ENCODE measurements at places on chromosomes 7 and 10.

DNA sequence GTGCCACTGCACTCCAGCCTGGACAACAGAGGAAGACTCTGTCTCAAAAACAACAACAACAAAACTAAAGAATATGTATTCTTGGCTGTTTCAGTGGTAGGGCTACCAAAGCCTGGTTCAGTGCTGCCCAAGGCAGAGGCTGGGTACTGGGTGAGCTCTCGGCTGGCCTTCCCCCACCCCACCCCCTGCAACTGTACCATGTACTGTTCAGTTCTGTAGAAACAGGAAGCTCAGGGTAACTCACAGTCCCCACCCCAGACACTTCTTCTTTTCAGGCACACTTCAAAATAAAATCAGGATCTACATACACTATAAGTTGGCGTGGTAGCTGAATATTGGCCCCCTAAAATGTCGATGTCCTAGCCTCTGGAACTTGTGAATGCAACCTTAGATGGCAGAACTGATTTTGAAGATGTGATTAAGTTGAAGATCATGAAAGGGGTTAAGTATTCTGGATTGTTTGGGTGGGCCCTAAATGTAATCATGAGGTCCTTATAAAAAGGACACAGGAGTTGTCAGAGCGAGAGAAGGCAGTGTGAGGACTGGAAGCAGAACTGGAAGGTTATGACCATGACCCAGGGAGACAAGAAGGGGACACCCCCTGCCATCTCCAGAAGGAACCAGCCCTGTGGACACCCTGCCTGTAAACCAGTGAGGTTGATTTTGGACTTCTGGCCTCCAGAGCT lies 31.2 kb downstream of the TBXAS1 start:
- no peak for DNase-seq

GRCh38 chr10:102517553-102517952 lies 13.8 kb downstream of the SUFU start:
- DNase-seq = no peak

GRCh38 chr7:47180516-47180826 lies 401.4 kb downstream of the TNS3 start:
- no peak for DNase-seq

DNA sequence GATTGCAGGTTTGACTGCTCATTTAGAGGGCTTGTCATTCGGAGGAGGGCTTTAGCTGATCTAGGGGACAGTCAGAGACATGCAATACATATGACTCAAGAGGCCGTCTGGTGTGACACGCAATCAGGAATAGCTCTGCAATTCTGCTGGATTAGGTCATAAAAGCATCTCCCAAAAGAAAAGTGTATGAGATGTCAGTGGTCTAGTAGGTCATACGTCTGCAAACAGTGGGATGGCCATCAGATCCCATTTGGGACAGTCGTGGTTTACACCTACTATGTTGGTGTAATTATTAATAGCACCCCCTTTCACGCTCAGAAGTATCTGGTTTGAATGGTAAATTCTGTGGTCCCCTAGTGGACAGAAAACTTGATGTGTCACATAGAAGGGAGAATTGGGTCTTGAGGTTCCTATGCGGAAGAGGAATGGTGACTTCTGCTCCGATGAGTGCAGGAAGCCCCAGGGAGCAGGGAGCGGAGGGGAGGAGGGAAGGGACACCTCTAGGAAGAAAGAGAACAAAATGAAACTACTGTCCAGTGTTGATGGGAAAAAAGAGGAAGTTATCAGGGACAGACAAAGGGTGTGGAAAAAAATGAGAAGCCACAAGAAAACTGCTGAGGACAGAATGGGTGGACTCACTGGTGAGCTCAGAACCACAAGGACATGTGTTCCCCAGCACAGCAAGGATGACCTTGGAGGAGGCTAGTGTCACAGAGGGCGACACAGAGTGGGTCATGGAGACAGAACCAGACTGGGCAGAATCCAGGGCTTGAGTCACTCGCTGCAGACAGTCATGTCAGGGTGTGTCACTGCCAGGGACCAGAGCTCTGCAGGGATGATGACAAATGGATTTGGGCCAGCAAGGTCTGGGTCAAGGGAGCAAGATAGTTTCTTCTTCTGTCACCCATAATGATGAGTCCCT lies 59.9 kb downstream of the MAP3K8 start:
- DNase-seq = no peak

DNA sequence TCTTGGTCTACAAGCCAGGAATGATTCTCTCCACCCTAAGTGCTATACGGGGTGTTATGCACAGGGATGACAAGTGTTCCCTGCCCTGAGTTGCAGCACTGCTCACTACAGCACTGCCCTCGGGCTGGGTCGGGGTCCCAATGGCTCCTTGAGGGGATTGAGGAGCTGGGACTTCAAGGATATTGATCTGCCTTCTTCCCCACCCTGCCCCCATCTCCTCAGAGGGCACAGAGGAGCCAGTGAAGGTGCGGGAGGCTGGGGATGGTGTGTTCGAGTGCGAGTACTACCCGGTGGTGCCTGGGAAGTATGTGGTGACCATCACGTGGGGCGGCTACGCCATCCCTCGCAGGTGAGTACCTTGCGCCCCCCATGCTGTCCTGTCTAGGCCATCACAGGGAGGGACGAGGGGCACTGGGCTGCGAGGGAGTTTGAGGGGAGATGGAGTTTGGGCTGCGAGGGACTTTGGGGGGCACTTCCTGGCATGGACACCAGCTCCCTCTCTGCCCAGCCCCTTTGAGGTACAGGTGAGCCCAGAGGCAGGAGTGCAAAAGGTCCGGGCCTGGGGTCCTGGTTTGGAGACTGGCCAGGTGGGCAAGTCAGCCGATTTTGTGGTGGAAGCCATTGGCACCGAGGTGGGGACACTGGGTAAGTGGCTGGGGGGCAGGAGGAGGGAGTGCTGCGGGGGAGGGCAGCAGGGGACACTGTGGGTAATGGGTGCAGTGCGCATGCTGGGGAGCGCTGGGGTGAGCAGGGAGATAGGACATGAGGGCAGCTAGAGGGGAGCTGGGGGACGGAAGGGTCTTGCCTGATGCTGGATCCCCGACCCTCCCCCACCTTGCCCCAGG lies 10.3 kb downstream of the FLNC start:
- no peak for DNase-seq

DNA sequence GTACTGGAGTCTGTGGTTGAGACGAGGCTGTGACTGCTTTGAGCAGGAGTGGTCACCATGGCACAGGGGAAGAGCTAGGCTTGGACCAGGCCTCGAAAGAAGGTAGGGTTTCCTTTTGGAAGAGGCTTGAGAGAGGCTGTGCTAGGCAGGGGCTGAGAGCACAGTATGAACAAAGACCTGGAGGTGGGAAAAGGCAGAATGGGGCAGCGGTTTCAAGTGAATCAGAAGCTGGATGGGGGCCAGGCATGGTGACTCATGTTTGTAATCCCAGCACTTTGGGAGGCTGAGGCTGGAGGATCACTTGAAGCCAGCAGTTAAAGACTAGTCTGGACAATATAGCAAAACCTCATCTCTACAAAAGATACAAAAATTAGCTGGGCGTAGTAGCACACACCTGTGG lies 65.9 kb downstream of the CLIP2 start:
- peak; percentile 4 for DNase-seq

GRCh38 chr7:100545360-100546128 lies 6.5 kb downstream of the AGFG2 start:
- no peak for DNase-seq

GRCh38 chr7:104960741-104961448 lies 53.1 kb upstream of the KMT2E start:
- DNase-seq = no peak

GRCh38 chr7:150986099-150986512 lies 4.7 kb upstream of the NOS3 start:
- DNase-seq = peak; percentile 55

DNA sequence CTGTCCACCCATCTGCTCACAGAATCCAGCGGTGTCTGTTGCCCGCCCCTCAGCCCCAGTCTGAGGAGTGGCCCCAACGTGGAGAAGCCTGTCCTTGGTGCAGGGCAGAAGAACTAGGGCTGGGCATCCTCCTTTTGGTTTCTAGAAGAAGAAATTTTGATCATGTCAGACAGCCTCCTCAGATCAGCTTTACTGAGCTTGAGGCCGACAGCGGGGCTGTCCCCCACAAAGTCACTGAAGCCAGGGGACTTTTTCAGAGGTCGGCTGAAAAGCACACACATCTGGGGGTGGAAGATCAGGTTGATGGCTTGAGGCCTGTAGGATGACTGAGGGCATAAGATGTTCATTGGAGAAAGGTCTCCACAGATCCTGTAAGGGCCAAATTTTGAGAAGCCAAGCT lies 767.9 kb downstream of the GRID1 start:
- no peak for DNase-seq

DNA sequence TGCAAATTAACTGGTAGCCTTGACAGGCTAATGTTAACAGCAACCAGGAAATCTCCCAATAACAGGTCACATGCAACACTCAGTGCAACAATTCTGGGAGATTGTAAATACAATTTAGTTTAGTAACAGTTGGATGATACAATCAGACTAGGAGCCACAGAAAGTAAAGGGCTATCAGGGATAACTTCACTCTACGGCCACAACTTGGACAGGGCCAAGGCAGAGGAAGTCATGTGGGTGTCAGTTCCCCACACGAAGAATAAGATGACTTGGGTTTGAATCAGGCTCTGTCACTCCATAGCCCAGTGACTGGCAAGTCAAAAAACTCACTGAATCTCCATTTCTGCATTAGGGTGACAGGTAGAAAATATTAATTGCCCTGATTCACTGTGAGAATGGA lies 217.3 kb upstream of the CCDC6 start:
- no peak for DNase-seq

GRCh38 chr10:69855346-69856111 lies 53.8 kb downstream of the COL13A1 start:
- DNase-seq = peak; percentile 34

- no peak for DNase-seq
Measured at GRCh38 chr10:98292971-98293370, 25.0 kb upstream of the LOXL4 start.

- DNase-seq = no peak
Measured at GRCh38 chr7:4203626-4204512, 478.2 kb upstream of the FOXK1 start.

DNA sequence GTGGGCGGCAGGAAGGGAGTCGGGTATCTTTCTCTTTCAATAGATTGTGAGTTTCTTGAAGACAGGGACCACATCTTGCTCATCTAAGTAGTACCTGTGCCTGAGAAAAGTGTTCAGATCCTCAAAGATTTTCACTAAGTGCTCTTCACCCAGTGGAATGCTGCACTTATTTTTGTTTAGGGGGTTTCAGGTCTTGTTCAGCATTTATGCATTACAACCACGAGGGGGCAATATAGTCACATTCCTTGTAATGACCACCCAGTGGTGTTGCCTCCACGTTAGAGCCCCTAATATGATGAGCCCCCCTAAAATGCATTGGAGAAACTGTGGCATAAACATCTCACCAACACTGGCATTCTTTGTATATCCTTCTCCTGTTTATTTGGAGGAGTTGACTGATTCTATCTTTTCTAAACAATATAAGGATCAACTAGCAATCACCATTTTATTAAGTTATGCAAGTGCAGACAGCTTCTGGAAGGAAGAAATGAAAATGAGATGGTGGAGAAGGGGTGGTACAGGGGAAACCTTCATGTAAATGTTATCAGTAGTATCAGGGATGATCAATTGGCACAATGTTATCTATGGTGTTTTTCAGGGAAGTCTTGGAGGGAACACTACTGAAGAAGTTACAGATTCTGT lies 3.1 kb upstream of the PAPSS2 start:
- DNase-seq = peak; percentile 31

- DNase-seq = peak; percentile 68
Measured at GRCh38 chr7:18086165-18087025, 58.7 kb upstream of the PRPS1L1 start.

DNA sequence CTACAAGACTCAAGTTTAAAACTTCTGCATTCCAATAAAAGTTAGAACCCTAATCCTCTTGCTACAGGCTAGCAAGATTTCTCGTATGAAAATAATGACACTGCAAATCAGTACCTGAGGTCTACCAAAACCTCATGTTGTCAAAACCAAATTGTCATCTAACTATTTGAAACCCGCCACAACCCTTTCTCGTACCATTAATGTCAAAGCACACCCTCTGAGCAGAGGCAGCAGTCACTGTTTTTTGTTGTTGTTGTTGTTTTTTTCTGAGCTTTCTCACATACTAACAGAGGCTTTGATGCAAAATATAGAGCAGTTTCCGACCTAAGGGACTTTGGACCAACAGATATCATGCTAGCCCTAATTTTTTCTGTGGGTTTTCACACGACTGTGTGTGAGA lies 563.9 kb upstream of the C7orf33 start:
- DNase-seq = no peak

GRCh38 chr7:115476671-115477181 lies 553.8 kb downstream of the TFEC start:
- peak; percentile 98 for DNase-seq

GRCh38 chr7:111516612-111517011 lies 45.7 kb downstream of the IMMP2L start:
- no peak for DNase-seq

DNA sequence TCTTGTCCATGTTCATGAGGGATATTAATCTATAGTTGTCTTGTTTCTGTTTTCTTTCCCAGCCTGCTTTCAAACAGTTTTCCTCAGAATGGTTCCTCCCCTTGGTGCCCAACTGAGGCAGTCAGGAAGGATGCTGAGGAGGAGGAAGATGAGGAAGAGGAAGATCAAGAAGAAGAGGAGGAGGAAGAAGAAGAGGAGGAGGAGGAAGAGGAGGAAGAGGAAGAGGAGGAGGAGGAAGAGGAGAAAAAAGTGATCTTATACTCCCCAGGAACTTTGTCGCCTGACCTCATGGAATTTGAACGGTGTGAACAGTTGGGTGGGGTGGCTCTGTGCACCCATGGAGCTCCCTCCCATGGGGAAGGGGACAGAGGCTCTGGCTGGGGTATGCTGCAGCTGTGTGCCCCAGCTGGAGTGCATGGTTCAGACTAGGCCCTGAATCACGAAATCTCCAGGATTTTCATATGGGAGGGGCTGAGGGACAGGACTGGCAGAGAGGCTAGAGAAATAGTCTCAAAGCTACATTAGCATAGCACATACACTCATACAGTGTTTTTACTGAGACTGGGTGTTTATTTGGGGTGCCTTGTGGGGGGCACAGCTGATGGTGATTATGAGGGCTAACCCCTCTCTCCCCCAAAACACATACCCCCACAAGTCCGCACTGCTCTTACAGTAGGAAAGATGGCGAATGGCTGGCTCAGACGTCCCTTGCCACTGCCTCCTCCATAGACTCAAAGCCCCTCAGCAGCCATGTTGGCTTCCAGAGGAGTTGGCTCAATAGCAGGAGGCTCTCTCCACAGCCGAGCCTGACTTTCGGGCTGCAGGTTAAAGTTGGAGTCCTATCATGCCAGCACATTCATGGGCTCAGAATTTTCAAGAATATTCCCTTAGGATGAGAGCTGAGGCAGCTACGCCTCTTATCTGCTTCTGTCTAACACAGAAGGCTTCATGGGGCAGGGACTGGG lies 11.9 kb downstream of the STRA8 start:
- no peak for DNase-seq

- no peak for DNase-seq
Measured at GRCh38 chr10:70509757-70510147, 31.2 kb downstream of the PALD1 start.

DNA sequence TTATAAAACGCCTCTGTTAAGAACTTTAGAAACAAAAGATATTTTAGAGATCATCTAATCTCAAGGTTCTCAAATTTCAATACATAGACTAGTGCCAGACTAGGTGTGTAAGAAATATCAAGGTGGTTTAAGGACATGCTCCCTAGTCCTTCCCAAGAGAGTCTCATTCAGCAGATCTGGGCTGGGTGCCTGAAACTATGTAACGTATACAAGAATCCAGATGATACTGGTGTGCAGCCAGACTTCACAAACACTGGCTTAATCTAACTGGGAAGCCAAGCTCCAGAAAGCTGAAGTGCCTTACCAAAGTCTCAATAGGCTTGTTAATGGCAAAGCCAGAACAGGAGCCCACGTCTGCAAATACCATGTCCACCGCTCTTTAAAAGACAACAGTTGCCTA lies 105.0 kb upstream of the AMPH start:
- no peak for DNase-seq

All from NCI-H1105 treated with DMSO at 0.1 percent for 48 hours (cell line).